ENCODE measurements at places on chromosomes 5 and 9.

DNA sequence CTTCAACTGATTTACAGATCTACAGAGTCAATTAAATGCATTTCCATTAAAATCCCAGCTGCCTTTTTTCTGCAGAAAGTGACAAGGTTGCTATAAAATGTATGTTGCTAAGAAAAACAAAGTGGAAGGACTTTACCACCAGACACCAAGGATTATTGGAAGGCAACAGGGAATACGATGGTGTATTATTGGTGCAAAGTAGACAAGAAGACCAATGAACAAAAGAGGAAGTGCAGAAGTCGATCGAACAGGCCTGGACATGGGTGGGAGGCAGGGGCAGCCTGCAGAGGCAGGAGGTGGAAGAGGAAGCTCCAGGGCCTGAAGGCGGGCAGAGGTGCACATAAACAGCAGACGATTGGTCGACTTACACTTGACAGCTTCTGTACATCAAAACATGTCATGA is 10.6 kb upstream of the SLC6A19 start:
- DNase-seq, result no peak

DNA sequence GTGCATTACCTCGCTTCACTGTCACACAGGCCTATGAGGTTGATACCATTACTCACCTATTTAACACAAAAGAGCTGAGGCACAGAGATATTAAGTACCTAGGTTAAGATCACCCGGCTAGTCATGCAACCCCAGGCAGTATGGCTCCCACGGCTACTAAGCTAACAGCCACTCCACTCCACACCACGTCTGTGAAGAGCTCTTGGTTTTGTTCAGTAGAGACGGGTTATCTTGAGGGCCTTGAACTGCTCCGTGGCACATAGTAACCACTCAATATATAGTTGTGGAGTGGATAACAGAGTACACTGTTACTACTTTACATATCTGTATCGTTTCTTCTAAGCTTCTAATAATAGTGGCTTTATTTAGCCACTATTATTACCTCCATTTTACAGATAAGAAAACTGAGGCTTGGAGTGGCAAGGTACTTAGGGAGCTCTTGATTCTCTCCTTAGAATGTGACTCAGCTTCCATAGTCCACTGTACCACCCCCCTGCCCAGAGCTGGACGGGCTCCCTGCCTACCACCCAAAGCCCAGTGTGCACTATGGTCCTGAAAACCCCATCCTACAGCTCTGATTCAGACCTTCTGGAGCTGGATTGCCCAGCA is 1.0 kb upstream of the CORO2A start:
- DNase-seq, result no peak

DNA sequence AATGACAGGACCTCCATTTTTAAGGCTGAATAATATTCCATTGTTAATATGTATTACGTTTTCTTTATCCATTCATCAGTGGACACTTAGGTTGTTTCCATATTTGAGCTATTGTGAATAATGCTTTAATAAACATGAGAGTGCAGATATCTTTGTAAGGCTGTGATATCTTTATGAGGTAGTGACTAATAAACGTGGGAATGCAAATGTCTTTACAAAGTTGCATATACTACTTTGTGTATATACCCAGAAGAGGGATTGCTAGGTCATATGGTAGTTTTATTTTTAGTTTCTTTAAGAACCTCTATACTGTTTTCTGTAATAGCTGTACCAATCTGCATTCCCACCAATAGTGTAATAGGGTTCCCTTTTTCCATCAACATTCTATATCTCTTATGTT is 148.7 kb downstream of the FOCAD start:
- no peak for DNase-seq

GRCh38 chr5:10586008-10586407 is 22.1 kb downstream of the ANKRD33B start:
- DNase-seq, result no peak

DNA sequence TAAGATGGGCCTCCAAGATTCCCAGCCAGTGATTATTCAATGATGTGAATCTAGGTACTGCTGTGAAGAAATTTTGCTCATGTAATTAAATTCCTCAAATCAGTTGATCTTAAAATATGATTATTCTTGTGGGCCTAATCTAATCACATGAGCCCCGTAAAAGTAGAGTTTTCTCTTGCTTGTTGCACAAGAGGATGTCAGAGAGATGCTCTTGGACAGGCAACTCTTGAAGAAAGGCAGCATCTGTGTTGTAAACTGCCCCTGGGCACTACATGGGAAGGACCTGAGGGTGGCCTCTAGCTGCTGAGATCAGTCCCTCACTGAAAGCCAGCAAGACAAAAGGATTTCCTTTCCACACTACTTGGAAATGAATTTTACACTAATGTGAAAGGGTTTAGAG is 132.9 kb downstream of the TRPM3 start:
- no peak for DNase-seq

DNA sequence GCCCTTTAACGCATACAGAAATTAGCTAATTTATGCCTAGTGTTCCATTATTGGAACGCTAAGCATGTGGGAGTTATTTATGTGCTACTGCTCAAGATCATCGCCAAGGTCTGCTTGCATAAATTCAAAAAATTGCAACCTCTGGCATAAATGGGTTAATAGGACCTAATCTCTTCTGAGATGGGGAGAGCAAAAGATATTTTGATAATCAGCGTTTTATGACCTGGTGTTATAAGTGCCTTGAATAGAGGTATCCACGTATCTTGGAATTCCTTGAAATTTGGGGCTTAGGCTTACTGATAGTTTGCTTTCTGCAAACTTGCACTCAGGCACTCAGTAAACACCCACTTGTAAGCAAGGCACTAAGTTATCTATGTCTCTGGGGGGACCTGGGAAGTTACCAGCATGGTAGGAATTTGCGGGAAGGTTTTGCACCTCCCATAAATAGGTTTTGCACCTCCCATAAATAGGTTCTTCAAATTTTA is 1.8 kb downstream of the SUB1 start:
- no peak for DNase-seq

GRCh38 chr9:16221366-16221765 is 649.1 kb downstream of the BNC2 start:
- no peak for DNase-seq

DNA sequence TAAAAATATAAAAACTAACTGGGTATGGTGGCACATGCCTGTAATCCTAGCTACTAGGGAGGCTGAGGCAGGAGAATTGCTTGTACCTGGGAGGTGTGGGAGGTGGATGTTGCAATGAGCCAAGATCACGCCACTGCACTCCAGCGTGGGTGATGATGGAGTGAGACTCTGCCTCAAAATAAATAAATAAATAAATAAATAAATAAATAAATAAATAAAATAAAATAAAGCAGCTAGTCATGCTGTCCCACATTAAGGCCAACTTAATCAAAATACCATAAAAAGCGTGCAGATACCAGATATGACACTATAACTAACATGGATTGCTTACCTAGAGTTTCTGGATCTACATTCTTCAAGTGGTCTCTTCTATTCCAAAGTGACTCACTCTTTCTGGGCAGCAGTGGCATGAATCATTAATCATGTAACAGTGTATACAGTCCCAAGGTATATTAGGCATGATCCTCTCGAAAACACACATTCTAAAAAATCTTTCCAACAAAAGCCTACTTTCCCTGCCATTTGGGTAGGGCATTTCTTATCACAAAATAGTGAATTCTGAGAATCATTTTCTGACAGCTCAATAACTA is 187.1 kb downstream of the ELAVL2 start:
- no peak for DNase-seq

- no peak for DNase-seq
Observed at GRCh38 chr5:66609615-66610014, 13.4 kb downstream of the MAST4 start.

GRCh38 chr9:78033870-78034269 is 2.3 kb upstream of the GNAQ start:
- no peak for DNase-seq

- no peak for DNase-seq
Observed at GRCh38 chr9:12748016-12748415, 26.8 kb upstream of the LURAP1L start.

Data from stimulated activated CD4-positive, alpha-beta T cell treated with anti-CD3 and anti-CD28 coated beads, TNF-alpha, amount 100 ng/mL, for 1 hour (primary cell).